ENCODE measurements at places on chromosomes 16 and 17.
A peak's percentile ranks its signal among the peaks of the same experiment; 100 is the strongest.

GRCh38 chr16:17154981-17155380 is 315.8 kb downstream of the XYLT1 start:
- DNase-seq = no peak

DNA sequence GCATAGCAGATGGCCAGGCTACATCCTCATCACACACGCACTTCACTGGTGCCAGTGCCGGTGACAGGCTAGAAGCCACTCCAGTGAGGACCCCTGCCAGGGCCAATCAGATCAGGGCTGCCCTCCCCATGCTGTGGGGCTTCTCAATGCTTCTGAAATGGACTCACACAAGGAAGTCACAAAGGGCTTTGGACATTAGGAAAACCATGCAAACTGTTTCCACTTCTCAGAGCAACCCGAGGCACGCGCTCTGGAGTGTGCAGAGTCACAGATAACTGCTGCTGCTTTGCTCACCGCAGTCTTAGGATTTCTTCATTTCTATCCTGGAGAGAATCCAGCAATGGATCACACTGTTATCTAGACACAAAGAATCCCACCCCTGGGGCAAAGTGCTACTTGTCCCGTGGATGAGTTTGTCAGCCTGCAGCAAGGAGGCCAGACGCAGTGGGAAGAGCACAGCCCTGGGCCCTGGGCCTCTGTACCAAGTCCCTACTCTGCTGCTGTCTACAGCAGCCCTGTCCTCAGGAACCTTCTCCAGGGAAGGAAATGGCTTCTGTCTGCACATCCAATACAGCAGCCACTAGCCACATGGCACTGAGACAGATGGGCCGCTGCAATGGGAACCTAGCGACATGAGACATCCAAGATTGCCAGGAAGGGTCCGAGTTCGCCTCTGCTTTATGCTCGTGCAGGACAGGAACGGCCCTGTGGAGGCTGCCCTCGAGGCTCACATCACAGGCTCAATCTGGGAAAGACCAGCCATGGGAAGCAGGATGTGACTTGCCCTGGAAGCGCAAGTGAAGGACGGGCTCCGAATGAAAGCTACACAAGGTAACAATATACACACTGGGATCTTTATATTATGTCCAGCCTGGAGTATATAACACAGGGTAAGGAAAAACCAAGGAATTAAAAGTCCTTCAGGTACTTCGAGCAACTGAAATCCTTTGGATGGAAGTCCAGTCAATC is 169.3 kb downstream of the ZFHX3 start:
- DNase-seq = peak; percentile 88

DNA sequence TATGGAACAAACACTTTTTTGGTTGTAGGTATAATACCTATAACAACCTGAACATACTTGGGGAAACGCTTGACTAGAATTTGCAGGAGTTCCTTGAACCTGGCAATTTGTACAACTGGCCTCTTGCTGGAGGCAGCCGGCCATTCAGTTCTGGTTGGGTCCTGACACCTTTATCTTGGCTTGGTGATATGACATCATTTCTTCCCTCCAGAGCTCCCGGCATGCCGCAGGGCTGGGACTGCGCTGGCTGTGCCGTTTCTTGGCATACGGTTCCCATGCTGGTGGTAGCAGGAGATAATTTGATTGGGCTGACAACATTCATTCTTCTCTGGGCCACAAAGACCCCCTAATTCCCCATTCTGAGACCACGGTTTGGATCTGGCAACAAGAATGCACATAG is 87.5 kb downstream of the ASIC2 start:
- DNase-seq = no peak

- DNase-seq = no peak
Observed at GRCh38 chr16:49250689-49251088, 30.9 kb downstream of the CBLN1 start.

- no peak for DNase-seq
Observed at GRCh38 chr17:38773258-38773657, 20.7 kb downstream of the PSMB3 start.

DNA sequence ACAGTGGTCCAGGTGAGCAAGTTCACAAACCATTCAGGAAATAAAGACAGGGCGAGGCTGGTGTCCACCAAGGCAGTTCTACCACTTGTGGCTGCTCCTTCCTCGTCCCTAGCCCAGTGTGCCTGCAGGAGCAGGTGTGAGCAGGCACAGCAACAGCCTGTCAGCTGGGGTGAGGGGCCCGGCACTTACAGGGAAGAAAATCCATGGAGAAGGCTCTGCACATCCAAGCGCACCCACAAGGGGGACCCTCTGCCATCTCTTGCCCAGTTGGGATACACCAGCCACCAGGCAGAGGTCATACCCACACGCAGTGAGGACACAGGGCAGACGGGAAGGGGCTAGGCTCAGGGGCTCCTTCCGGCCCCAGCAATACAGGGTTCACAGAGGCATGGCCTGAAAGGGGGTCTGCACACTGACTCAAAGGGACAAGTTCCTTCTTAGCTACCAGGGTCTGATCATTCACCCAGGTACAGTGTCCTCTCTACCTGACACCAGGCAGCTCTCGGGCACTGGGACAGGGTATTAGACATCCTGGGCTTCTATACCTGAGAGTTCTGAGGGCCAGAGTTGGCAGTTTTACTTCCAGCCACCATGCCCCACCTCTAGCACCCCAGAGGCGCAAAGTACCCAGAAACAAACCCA is 27.0 kb downstream of the CDIP1 start:
- peak; percentile 48 for DNase-seq

DNA sequence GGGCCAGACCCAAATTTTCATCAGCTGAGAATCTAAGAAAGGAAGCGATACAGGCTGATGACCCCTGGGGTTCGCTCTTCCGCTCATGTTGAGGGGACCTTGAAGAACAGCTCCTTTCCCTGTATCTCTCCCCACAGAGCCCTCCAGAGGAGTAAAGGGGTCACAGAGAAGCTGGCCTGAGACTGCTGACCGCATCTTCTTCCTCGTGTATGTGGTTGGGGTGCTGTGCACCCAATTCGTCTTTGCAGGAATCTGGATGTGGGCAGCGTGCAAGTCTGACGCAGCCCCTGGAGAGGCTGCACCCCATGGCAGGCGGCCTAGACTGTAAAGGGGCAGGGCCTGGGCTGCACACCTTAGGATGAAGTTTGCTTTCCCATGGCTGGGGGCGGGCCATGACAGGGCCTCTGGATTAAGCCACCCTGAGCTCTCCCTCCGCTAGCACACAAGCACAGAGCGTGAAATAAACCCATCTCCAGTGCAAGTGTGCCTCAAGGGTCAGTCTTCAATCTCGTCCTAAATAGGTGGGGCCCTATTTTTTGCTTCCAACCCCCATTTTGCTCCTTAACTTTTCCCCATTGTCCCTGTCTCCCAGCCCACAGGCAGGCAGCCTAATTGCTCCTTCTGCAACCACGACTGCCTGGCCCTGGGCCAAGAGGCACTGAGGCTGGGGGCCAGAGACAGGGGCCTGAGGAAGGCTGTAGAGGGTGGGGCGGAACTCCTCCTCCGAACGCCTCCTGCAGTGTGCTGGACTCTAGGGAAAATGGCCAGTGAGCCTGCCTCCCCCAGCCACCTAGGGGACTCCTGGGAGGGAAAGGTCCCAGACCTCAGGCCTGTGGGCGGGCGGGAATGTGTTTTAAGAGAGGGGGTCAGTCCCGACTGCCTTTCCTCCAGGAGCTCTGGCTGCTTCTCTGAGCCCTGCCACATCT is 3.6 kb downstream of the ZACN start:
- no peak for DNase-seq

GRCh38 chr16:7646821-7647500 is 314.3 kb downstream of the RBFOX1 start:
- no peak for DNase-seq

DNA sequence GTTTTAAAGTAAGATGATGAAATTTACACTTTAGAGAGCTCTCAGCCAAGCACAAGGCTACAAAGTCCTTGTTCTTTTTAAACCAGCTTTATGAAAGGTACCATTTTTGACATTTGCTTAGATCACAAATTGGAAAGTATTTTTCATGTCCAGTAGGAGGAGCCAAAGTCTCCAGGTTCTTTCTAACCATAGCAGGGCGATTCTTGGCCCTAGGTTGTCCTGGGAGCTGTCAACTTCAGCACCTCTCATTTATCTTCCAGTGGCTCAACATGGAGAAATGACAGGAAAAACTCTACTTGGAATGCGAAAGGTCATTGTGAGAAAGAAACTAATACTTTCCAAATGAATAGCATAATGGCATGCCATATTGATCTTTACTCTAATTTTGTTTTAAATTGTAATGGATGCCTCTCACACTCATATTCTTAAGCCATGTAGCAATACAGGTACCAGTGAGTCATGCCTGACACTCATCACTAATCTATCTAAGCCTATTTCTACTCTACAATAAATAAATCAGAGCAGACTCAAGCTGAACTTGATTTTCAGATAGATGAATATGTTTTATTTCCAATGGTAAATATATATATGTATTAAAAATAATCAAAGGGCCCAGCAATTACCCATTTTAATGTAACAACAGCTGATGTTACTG is 919.1 kb upstream of the EEF2KMT start:
- peak; percentile 9 for DNase-seq

DNA sequence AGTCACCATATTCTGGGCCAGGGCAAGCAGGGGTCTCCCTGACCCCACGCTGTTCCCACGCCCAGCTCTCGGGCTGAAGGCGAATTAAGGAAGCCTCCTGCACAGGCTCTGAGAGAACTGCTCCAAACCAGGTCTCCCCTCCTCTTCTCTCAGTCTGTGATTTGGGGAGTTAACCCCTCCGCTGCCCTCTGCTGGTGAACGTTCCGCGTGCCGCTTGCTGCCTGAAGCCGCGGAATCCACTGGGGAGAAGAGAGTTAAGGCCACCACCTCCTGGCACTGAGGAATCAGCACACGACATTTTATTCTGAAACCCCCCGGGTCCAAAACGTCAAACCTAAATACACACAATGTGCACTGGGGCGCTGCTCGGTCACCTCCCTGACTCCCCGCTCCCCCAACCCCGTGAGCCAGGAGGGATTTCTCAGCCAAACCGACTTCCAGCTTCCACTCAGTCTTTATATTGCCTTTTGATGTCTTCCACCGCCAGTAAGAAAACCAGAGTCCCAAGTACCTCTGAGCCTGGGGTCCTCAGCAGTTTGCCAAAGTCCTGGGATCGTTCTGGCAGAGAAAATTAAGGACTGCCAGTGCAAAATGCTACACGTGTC is 54.4 kb upstream of the RCVRN start:
- DNase-seq = peak; percentile 55

DNA sequence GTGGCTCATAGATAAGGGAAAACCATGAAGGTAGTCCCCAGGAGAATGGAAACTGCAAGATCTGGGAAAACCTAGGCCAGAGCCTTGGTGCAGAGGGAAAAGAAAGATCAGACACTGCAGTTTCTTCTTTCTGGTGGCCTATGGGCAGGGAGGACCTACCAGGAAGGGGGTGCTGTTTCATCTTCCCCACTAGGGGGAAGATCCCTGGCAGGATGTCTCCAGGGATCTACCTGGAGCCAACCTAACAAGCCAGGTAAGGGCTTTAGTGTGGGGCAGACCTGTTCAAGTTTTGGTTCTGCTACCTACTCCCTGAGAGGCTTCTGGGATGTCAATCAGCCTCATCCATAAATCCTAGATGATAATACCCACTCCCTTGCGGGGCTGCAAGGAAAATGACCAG is 21.4 kb downstream of the TOM1L2 start:
- DNase-seq = no peak

- DNase-seq = no peak
Observed at GRCh38 chr17:82435601-82436583, 14.7 kb downstream of the CYBC1 start.

DNA sequence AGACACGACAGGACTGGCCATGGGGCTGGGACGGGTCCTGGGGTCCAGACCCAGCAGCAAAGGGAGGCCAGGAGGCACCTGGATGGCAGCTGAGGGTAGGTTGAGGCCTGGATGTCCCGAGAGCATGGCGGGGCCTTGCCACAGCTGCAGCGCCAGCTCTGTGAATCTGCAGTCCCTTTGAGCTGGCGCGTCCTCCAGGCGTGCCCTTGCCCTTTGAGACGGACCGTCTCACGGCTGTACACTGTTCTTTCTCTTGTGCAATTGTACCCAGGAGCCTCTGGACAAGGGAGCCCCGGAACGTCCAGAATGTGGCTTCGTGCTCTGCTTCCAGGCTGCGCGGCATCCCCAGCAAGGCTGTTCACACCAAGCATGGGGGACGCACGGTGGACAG is 69.5 kb upstream of the CIBAR2 start:
- no peak for DNase-seq

DNA sequence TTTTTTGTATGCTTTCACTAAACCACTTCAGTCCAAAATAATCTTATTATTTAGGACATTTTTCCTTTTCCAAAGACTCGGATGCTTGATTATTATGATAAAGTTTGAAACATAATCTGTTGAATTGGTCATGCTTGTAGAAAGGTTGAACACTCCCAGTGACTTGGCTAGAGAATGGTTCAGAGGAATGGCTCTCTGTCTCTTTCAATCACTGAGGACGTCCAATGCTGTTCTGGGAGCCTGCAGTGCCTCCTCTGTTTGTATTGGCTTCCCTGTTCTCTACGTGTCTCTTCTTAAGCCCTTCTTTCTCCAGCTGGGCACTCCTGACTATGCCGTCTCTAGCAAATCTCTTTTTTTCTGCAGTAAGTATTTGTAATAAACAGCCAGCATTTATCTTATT is 369.0 kb upstream of the DYNLRB2 start:
- DNase-seq = no peak

All from umbilical cord (tissue), 2 donors.